ENCODE measurements at places on chromosomes 4 and X.

GRCh38 chrX:19487520-19488200 is 27.6 kb downstream of the MAP3K15 start:
- DNase-seq = no peak

GRCh38 chr4:108466936-108467902 is 153.2 kb upstream of the RPL34 start:
- no peak for DNase-seq

DNA sequence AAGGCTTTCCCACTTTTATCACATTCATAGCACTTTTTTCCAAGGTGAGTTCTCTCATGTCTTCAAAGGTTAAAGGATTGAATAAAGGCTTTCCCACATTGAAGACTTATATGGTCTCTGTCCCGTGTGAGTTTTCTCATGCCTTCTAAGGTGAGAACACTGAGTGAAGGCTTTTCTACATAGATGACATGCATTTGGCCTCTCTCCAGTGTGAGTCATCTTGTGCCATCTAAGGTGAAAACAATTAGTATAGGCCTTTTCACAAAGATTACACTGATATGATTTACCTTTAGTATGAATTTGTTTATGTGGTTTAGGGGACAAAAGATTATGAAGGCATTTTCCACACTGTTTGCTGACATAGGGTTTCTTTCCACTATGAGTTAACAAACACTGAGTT is 21.2 kb downstream of the USP17L30 start:
- DNase-seq = no peak

GRCh38 chr4:26993539-26993938 is 132.9 kb downstream of the STIM2 start:
- DNase-seq = no peak

DNA sequence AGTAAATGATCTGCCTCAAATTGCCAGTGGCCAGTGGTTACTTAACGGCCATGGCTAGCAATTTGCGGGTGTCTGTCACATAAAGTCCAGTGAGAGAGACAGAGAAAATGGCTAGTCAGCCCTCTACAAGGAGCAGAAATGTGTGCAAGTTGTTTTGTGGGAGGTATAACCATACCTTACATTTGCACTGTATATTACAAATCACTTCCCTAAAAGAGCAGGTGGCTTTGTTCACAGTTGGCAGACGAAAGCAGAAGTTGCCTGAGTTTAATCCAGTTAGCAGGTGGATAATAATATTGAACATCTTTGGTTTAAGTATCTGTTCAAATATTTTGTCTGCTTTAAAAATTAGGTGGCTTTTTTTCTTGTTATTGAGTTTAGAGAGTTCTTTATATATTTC is 15.6 kb downstream of the SRPX start:
- DNase-seq = no peak

- DNase-seq = no peak
Observed at GRCh38 chr4:106080376-106080775, 185.1 kb downstream of the NPNT start.

DNA sequence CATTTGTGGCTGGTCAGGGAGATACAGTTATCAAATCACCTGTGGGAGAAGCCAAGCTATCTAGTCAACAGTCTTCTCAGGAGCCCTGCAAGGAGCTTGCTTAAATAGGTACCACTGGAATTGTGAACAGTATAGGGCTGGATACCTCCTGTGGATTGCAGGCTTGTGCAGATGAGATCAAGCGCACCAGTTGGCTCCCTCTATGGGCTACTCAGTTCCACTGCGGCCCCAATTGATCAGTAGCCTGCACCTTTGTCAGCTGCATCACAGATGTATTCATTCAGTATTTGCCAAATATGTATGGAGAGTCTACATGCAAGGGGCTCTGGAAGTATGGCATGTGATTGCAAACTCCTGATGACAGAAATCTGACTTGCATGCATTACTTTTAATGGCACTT is 28.6 kb downstream of the TEX13A start:
- no peak for DNase-seq
